ENCODE measurements at places on chromosomes 4 and X.

- DNase-seq: peak; percentile 37
These were observed 13.5 kb downstream of the RXFP1 start for GRCh38 chr4:158535130-158535614.

DNA sequence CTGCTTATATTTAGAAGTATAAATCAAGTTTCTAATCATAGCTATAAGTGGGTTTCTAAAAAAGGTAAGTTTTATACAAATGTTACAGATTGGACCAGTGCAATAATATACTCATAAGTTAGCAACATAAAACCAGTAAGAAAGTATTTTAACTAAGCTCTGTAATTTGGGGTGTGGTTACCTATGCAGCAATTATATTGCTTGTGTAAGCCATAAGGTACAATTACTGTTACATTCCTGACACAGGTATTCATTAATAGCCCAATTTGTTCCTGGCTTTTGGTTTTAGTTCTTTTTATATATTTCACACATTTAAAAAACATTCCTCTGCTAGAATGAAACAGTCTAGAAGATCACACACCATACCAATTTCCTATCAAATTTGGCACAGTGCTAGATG lies 115.1 kb downstream of the FRYL start:
- no peak for DNase-seq

- no peak for DNase-seq
These were observed 12.9 kb upstream of the BMP2K start for GRCh38 chr4:78763251-78763650.

- no peak for DNase-seq
These were observed 134.7 kb upstream of the MAMLD1 start for GRCh38 chrX:150228431-150228830.

GRCh38 chrX:47222751-47223350 lies 4.4 kb downstream of the CDK16 start:
- no peak for DNase-seq

GRCh38 chrX:9842541-9842940 lies 56.3 kb downstream of the SHROOM2 start:
- no peak for DNase-seq

GRCh38 chrX:63855896-63856295 lies 70.9 kb upstream of the ARHGEF9 start:
- no peak for DNase-seq

- DNase-seq: no peak
These were observed 97.5 kb upstream of the PRPS2 start for GRCh38 chrX:12693754-12694153.

DNA sequence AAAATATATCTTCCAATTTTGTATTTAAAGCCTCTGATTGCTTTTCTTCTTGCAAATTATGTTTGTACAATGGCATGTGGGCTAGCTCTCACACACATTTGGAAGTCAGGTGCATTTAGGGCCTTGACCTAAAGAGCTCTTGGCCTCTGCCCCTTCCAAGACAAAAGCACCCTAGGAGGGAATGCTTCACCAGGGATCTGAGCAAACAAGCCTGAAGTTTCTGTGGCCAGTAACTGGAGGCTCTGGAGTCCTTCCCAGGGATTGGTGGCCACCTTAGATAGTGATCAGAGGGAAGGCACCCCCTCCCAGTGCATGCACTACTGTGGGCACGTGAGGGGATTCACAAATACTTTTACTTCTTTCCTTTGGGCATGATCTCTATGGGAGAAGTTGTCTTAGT lies 60.3 kb upstream of the DIPK2B start:
- no peak for DNase-seq

- DNase-seq: no peak
These were observed 69.4 kb downstream of the DCTD start for GRCh38 chr4:182847576-182848450.

DNA sequence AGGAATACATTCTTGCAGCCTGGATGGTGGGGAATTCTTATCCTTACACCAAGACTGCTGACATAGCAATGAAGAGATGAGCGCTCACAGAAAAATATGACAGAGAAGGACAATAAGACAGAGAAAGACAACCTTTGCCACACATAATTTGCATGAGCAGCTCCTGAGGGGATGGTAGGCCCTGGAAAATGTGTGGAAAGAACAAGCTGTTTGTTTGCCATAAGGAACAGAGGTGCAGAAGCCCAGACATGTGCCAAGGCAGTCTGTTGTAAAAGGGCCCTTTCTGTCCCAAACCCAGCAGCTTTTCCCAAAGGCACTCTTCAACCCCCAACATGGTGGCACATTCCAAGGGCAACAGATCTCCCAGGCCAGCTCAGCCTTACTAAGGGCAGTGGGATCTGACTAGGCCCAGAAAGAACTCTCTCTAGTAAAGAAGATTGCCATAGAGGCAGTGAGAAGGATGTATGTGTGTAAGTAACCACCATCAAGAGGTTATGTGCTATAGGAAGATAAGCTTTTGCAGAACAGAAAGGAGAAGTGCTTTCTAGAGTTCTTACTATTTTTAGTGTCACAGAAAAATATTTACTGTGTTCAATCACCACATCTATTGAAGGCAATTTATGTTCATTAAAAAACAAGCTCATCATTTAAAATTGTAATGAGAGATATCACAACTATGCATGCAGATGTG lies 287.0 kb upstream of the RASGEF1B start:
- no peak for DNase-seq

GRCh38 chrX:134753718-134754008 lies 95.4 kb upstream of the PLAC1 start:
- DNase-seq: no peak

DNA sequence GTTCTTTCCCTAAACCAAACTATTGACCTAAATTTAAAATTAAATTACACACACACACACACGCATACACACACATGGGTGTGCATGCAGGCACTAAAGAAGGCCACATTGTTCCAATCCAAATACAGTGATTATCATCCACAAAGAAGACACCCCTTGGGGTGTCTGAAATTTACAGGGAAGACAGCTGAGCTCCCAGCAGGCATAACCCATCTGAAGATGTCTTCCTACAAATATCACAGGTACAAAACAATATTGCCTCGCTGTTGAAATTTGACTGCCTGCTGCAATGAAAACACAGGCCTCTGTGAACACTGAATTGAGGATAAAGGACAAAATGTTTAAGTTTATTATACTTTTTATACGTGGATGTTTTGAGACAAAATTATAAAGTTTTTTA lies 50.2 kb upstream of the SLC7A11 start:
- no peak for DNase-seq

DNA sequence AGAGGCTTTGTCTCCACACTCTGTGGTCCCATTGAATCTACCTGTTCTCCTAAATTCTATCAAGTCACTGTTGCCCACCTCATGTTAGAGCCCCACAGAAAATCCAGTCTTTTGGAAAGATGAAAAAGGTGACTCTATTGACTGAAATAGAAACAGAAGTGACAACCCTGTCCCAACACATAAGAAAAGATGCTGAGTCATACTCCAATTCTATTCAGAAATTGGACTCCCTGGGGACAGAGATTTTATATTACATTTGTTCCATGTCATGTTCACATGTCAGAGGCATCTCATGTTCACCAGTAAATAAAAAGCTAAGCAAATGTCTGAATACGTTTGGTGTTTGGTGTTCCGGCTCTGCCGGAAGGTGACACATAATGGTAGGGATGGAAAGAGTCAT lies 2.9 kb upstream of the GRPR start:
- no peak for DNase-seq

DNA sequence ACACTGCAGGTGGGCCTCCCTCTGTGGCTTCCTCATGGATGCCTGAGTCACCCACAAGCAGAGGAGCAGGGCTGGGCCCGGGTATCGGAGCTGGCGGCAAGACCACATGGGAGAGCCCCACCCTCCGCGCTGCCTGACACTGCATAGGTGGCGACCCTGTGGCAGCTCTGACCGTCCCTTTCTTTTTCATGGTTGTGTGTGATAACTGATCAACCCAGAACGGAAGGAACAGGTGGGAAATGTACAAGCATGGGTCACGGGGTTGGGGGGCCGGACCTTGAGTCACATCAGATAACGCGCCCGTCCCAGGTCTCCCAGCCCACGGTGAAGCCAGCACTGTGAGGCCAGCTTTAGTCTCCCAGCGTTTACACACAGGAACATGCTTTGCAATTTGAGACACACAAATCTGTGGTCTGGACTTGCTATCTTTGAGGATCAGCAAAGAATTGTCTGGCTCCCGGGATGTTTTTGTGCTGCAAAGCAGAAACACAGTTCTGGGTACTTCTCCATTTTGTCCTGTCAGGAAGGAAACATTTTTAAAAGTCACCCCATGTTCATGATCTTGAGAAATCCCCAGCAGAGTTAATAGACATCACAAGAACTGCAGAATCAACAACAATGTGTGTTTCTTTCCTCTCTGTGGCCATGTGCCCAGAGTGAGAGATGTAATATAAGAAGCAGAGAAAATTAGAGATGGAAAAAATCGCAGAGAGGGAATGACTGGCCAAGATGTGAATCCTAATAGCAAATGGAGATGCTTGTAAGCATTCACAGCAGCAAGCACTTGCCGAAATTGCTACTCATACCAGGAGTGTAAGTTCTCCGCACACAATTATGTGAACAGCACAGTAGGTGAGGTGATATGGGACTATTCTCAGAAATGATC lies 70.1 kb upstream of the CBR4 start:
- peak; percentile 68 for DNase-seq

GRCh38 chr4:16609170-16609758 lies 289.2 kb downstream of the LDB2 start:
- no peak for DNase-seq

GRCh38 chr4:55866290-55866907 lies 13.0 kb downstream of the EXOC1 start:
- peak; percentile 94 for DNase-seq

GRCh38 chrX:105313596-105313995 lies 93.1 kb upstream of the TEX13A start:
- DNase-seq: no peak

DNA sequence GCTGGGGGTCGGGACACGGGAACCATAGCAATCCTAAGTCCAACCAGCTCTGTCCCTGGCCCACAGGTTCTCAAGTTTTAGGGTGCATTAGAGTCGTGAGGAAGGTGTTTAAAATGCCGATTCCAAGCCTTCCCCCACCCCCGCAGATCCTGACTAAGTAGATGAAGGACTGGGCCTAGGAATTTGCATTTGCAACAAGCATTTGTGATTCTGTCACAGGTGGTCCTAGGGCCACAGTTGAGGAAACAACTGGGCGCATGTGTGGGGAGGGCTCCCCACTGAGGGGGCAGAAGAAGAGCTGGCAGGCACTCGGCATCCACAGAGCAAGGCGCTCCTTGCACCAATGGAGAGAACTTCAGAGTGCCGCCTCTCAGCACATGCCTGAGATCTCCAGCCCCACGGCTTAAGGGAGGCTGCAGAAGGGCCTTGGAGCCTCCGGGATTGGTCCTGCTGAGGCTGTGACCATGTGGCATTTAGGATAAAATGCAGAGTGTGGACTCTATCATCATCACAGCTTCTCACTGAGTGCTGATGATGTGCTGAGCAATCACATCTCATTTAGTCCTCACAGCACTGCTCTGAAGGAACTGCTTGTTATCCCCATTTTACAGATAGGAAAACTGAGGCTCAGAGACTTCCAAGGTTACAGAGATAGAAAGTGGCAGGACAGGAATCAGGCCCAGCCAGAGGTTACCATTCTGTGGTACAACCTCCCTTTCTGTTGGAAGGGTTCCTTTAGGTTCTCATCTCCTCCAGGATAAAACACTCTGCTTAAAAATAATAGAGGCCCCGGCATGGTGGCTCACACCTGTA lies 16.7 kb downstream of the SEL1L3 start:
- no peak for DNase-seq
